ENCODE measurements at places on chromosomes 13 and 19. TPM values are rescaled to one million over a fixed set of nuclear protein-coding genes. Genes with fewer than 3 reads are reported as not detected.

GRCh38 chr19:5285311-5285710 lies 55.3 kb downstream of the PTPRS start:
- no peak for ATAC-seq

- ATAC-seq = peak; percentile 93
Measured at GRCh38 chr13:30421093-30422053, 920 bp upstream of the UBE2L5 start.

- ATAC-seq = no peak
Measured at GRCh38 chr13:28137596-28137995, 749 bp upstream of the PAN3 start.

Gene NALCN
- total RNA-seq = 2.0 TPM

- no peak for ATAC-seq
Measured at GRCh38 chr19:678791-679388, 2.7 kb downstream of the FSTL3 start.

Gene CBLC
- 0.93 TPM for total RNA-seq

Data from gastroesophageal sphincter (tissue), 4 donors.